Dermis microvascular lymphatic vessel endothelial cell (primary cell): ENCODE measurements at places on chromosomes 5 and 9.

DNA sequence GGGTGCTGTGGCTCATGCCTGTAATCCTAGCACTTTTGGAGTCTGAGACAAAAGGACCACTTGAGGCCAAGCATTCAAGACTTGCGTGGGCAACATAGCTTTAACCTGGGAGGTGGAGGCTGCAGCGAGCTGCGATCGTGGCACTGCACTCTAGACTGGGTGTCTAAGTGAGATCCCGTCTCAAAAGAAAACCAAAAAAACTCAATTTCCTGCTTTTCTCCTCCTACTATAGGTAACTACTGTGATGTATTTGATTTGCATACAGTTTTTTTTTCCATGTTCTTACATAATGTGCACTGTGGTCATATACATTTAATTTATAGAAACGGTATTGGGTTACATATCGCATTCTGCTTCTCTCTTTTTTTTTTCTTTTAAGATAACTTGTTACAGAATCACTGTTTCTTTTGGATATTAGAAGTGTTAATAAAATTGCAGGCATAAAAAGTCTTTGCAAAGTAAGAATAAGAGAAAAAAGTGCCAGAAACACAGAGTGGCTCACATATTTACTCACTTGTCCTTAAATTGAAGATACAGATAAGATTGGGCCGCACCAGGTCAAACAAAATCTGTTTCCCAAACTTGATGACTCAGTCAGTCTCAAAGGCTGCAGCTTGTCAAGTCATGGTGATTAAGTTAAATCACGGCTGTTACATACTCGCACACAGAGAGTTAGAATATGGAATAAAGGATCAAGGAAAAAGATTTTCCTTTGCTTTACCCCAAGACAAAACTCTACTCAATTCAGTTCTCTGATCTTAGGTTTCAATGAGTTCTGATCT lies 2.0 kb upstream of the PTGR1 start:
- peak; percentile 96 for DNase-seq

DNA sequence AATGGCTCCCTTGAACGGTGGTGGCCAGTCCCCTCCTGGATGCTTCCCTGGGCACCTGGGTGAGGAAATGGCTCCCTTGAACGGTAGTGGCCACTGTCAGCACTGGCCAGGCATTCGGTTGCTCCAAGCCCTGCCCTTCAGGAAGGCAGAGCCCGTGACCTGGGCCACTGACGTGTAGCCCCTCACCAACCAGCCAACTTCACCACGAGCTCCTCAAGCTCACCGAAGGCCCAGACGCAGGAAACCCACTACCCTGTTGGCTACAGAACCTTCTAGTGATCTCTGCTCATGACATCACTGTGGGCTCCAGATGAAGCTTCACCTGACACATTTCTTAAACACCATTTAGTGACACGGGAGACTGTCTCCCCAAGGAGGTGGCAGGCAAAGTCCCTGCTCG lies 9.2 kb downstream of the SLC6A3 start:
- no peak for DNase-seq

DNA sequence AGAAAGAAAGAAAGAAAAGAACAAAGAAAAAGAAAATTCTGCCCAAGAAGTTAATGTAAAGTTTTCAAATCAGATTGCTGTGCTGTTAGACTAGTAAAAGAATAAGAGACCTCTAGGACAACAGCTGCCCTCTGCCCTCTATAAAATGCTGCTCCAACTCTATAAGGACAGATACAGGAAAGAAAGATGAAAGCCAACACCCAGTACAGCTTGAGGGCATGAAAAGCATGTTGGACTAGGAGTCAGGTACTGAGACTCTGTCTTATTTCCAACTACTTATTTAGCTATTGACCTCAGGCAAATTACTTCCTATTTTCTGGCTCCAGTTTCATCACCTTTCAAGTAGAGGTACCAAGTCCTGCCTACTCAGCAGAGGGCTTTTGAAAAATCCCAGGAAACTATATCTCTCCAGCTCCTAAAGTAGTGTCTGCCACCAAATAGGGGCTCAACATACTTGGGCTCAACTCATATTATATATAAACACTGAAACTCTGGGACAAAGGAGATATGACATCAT lies 5.7 kb downstream of the HBEGF start:
- no peak for DNase-seq

DNA sequence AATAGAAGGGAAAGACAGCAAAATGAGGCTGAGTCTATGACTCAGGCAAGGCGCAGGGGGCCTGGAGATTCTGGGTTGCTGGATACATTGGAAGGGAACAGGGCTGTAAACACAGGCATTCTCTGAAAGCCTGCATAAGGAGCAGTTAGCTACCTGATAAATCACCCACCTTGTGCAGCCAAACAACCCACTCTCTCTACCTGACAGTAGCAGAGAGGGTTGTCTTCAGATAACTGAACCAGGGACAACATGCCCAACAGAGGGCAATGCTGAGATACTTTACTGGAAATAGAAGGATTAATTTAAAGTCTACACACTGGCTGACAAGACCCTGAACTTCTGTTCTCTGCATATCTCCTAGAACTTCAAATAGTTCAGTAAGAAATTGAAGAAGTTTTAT lies 161.6 kb downstream of the KCTD16 start:
- DNase-seq = no peak

- no peak for DNase-seq
Measured at GRCh38 chr9:38662763-38663593, 42.6 kb upstream of the ANKRD18A start.

GRCh38 chr5:95374061-95374460 lies 17.1 kb upstream of the FAM81B start:
- DNase-seq = no peak

DNA sequence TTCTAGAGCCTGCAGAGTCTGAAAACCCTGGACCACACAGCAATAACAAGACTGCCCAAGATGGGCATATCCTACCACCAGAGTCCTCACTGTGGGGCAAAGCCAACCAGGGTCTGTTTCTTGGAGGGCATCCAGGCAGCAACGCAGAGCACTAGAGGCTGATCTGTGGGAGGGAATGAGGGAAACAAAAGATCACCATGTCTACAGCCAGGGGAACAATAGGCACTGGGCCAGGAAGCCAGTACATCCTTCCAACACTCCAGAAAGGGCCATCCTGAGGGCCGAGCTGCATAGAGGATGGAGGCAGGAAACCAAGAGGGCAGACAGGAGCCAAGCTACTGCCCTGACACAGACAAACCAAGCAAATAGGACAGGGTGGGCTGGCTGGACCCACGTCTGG lies 416.1 kb upstream of the IRX4 start:
- no peak for DNase-seq

- no peak for DNase-seq
Measured at GRCh38 chr5:31819926-31820516, 181.1 kb downstream of the PDZD2 start.

DNA sequence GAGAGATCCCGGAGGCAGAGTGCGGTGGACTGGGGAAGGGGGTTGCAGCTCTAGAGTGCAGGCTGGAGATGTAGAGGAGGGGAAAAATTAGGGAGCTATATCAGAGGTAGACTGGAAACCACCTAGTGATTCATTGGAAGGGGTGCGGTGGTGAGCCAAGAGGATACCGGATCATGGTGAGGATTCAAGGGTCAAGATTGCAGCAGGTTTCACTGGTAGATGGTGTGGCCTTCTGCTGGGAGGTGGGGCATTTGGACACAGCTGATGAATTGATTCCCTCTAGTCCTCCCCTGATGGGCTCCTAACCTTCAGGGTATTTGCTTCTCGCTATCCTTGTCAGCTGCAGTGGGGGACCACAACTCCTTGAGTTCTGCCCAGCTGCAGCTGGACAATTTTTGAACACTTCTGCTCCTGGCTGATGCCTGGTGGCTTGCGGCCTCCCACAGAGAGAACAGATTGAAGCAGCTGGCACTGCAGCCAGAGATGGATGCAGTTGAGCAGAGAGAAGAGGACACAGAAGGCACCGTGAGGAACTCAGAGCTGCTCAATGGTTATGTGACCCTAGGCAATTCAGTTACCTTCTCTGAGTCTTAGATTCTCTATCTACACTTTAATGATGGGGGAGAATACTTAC lies 134.4 kb upstream of the ABCA1 start:
- no peak for DNase-seq

- peak; percentile 58 for DNase-seq
Measured at GRCh38 chr5:95644351-95645042, 2.1 kb upstream of the RFESD start.

- no peak for DNase-seq
Measured at GRCh38 chr5:126514558-126515141, 80.4 kb downstream of the ALDH7A1 start.
